Naive thymus-derived CD4-positive, alpha-beta T cell (primary cell): ENCODE measurements at places on chromosomes 7 and 10. TPM values are rescaled to one million over a fixed set of nuclear protein-coding genes. Genes with fewer than 3 reads are reported as not detected.

GRCh38 chr10:129416956-129417765 is 49.9 kb upstream of the MGMT start:
- no peak for DNase-seq

DNA sequence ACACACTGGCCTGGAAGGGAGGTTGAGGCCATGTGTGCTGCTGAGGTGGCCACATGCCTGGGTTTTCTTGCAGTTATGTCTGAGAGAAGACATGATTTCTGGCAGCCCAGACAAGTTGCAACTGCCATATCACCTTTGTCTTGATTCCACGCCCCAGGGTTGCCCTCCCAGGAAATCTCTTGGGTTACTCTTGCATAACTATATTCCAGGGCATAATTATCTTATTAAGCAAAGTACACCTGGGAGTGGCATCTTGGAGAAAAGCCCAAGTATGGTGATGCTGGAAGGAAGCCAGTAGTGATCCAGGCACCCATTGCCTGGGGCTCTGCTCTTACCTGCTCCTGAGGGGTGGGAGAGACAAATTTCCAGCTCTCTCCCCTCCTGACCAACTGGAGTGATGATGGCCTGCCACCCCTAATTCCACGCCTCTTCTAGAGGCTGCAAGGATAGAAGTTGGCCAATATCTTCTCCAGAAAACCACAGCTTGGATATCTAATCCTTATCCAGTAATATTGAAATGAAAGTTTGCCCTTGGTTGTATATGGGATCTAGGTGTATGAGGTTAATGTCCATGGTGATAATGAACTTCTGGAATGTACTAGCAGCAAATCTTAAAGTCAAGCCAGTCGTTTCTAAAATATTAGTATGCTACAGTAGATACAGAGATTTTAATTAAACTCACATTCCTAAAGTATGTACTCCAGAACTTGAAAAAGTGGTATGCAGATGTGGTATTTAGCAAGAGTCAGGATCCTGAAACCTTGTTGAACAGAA is 5.0 kb downstream of the AKR1B10 start:
- DNase-seq, result no peak

DNA sequence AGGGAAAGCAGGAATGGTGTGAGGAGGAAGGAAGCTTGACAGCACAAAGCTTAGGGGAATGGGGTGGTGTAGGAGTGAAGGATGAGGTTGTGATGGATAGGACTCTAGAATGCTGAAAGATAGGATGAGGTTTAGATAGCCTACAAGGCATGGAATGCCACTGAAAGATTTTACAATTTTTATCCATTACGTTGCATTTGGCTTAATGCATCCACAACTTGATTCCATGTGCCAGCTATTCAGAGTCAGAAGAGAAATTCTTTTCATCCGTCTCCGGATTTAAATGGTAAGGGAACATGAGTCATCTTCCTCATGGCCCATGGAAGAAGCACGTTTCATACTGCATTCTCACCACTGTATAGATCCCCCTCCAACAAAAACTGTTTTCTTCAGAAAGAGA is 212.4 kb upstream of the BMPER start:
- DNase-seq, result no peak

Gene PNLIPRP3
- polyA plus RNA-seq, result not detected

DNA sequence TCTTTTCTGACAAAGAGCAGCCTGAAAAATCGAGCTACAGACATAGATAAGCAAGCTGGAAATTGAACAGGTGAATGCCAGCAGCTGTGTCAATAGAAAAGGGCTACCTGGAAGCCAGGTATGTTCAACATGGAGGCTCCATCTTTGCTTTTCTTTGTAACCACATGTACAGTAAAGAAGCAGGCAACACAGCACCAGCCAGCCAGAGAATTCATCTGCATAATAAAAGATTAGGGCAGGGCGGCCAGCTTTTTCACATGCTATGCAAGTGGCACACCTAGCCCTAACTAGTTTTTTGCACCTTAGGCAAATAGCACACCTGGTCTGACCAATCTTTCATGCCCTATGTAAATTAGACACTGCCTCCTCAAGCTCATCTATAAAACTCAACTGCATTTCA is 25.7 kb downstream of the COG5 start:
- no peak for DNase-seq

Gene LRIT1
- polyA plus RNA-seq, result not detected

GRCh38 chr7:151346-152050 is 40.9 kb upstream of the FAM20C start:
- DNase-seq, result no peak

- no peak for DNase-seq
These were observed 24.7 kb downstream of the GHRHR start for GRCh38 chr7:30988351-30989005.

- no peak for DNase-seq
These were observed 3.5 kb upstream of the GRID1 start for GRCh38 chr10:86370006-86370585.

- DNase-seq, result no peak
These were observed at the start of gene AGR3 for GRCh38 chr7:16881844-16882243. AGR3 (minus strand) TSS chr7:16881983; CDS start chr7:16878618, 3,365 bp downstream.

Gene CCSER2
- 85.3 TPM for polyA plus RNA-seq

GRCh38 chr10:110919971-110920881 is 822 bp downstream of the SHOC2 start:
- DNase-seq, result peak; percentile 34

Gene ABCA13
- not detected for polyA plus RNA-seq
